Pulmonary artery endothelial cell (primary cell): ENCODE measurements at places on chromosomes 13 and 19. TPM values are rescaled to one million over a fixed set of nuclear protein-coding genes. Genes with fewer than 3 reads are reported as not detected.

DNA sequence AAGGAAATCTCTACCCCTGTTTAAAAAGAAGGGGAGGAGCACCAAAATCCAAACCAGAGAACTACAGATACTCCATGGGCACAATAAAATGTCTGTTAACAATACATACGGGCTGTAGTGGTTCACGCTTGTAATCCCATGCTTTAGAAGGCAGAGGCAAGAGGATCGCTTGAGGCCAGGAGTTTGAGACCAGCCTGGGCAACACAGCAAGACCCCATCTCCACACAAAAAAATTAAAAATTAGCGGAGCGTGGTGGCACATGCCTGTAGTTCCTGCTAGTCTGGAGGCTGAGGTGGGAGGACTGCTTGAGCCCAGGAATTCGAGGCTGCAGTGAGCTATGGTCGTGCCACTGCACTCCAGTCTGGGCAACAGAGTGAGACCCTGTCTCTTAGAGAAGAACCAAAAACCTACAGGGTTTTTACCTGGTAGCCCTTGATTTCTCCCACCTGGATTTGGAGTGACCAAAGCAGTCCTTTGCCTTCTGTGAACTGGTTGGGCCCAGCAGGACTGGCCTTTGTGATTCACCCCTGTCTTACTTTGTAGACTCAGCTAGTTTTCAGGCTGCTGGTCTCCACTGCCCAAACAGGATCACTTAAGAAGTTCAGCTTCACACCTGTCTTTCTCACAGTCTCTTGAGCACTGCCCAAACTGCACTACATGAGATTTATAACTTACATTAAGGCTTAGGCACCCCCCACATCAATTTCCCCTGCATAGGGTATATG lies 38.7 kb upstream of the FLT1 start:
- no peak for DNase-seq

GRCh38 chr19:50329146-50329925 lies at the start of gene KCNC3:
Gene KCNC3, minus strand, starts transcription at chr19:50329377. Its CDS starts 295 bp downstream, at chr19:50329082.
- DNase-seq, result peak; percentile 98

DNA sequence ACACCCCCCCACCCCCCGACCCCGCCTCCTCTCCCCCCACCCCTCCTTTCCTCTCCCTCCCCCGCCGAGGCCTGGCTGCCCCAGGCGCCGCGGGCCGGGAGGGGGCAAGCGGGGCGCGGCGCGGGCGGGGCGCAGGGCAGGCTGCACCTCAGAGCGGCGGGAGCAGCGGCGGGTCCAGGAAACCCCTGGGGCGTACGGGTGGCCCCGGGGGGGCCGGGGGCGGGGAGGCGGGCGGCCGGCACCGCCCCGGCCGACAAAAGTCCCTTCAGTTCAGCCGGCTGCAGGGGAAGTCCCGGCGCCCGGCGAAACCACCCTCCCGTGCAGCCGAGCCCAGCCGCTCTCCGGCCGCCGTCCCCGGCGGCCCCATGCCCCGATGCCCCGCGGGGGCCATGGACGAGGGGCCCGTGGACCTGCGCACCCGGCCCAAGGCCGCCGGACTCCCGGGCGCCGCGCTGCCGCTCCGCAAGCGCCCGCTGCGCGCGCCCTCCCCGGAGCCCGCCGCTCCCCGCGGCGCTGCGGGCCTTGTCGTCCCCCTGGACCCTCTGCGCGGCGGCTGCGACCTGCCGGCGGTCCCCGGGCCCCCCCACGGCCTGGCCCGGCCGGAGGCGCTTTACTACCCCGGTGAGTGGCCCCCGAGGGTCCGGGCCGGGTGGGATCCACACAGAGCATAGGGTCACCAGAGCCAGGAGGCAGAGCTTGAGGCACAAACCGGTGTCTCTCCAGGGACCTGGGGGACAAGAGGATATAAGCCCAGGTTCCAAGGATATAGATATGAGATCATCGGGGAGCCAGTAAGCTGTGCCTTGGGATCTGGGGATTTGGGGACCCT lies at the start of gene BCL3:
BCL3 (plus strand) TSS at position 283 of the 829 bp plus-strand sequence; CDS start at position 366, 83 bp downstream.
- DNase-seq, result no peak

GRCh38 chr13:46173656-46174055 lies 8.3 kb downstream of the LCP1 start:
- DNase-seq, result no peak

- DNase-seq, result no peak
These were observed 2.2 kb downstream of the PDE4C start for GRCh38 chr19:18223860-18224524.

DNA sequence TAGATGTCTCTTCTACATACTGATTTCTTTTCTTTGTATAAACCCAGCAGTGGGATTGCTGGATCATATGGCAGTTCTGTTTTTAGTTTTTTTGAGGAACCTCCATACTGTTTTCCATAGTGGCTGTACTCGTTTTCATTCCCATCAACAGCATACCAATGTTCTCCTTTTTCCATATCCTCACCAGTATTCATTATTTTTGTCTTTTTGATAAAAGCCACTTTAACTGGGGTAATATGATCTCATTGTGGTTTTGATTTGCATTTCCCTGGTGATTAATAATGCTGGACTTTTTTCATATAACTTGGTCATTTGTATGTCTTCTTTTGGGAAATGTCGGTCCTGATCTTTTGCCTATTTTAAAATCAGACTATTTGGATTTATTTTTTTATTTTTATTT lies 108.5 kb downstream of the PAN3 start:
- DNase-seq, result no peak

DNA sequence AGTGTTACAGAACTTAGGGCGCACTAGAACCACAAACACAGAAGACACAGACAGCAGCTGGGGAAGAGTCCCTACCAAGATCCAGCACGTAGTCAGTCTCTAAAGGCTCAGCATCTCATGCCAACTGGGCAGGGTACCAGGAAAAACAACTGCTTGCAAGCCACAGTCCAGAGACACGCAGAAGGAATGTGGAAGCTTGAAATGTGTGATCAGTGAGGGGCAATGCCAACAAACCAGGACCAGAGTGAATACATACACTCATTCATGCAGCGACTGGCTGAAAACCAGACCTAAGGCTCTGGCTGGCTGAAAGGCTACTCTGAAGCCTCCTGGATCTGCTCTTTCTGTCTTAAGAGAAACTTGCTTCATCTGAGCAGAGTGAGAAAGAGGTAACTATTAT lies 1484.8 kb downstream of the EFNB2 start:
- DNase-seq, result no peak

DNA sequence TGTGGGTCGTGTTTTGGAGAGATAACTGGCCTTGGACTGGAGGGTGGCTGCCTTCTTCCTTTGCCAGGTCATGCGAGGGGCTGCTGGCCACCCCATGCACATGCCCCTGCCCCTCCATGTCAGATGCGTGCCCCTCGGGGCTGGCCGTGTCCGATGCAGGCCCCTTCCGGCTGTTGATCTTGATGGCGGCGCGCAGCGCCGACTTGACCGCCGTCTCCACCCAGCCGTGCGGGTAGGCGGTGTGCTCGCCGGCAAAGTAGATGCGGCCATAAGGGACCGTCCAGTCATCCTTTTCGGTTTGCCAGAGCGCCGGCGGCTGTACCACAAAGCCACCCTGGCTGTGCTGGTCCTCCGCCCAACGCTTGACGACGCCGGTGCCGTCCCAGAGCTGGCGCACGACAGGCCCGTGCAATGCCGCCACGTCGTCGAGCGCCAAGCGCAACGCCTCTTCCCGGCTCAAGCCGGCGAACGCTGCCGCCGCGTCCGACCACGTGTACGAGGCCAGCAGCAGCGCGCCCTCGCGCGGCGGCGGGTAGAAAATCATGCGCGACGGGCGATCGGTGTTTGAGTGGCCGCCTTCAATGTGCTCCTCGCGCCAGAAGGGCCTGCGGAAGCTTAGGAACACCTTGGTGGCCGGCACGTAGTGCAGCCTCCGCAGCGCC lies 6.9 kb downstream of the IL4I1 start:
- no peak for DNase-seq

GRCh38 chr19:17243830-17244617 lies 1.7 kb downstream of the NR2F6 start:
- no peak for DNase-seq

Gene ZSCAN22
- 1.8 and 3.2 TPM in 2 replicates for total RNA-seq

Gene SYNGR4
- total RNA-seq, result not detected in 2 replicates

GRCh38 chr19:29379257-29380021 lies 146.4 kb upstream of the VSTM2B start:
- DNase-seq, result no peak

- no peak for DNase-seq
These were observed 13.5 kb downstream of the TFDP1 start for GRCh38 chr13:113598081-113598410.

- DNase-seq, result peak; percentile 36
These were observed 22.2 kb downstream of the SIGLEC5 start for GRCh38 chr19:51607920-51608562.

DNA sequence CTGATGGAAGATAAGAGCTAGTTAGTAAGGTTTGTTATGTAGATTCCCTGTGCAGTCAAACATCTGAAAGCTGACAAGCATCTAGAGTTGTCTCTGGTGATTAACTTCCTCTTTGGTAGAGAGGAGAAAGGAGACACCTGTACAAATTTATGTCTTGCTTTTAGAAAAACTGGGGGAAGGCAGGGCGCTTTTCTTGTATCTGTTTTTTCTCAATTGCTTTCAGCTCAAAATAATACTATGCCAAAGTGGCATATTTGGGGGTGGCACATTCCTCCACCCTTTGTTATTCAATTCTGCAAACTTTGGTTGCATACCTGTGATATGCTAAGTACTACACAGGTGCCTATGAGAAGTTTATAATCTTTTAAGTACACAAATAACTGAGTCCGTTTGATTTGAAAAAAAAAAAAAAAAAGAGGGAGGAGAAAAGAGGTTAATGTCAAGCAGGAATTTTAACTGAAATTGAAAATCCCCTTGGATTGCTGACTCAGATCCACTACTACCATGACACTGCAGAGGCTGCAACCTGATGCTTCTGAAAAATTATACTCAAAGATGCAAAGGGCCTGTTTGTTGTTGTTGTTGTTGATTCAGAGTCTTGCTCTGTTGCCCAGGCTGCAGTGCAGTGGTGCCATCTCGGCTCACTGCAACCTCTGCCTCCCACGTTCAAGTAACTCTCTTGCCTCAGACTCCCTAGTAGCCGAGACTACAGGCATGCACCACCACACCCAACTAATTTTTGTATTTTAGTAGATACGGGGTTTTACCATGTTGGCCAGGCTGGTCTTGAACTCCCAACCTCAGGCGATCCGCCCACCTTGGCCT lies 164.8 kb upstream of the NBEA start:
- no peak for DNase-seq

GRCh38 chr19:29517946-29518345 lies 7.8 kb upstream of the VSTM2B start:
- DNase-seq, result no peak

DNA sequence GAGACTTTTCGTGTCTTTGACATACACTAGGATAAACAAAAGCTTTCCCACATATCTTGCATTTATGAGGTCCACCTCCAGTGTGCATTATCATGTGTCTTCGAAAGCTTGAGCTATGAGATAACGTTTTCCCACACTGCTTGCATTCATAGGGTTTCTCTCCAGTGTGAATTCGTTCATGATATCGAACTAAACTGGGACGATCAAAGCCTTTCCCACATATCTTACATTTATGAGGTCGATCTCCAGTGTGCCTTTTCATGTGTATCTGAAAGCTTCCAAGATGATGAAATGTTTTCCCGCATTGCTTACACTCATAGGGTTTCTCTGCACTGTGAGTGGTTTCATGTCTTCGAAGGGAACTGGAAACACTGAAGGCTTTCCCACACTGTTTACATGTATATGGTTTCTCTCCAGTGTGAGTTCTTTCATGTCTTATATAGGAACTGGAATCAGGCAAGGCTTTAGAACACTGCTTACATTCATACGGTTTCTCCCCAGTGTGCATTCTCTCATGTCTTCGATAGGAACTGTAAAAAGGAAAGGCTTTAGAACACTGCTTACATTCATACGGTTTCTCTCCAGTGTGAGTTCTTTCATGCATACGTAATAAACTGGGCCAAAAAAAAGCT lies 14.5 kb downstream of the ZNF563 start:
- DNase-seq, result no peak

DNA sequence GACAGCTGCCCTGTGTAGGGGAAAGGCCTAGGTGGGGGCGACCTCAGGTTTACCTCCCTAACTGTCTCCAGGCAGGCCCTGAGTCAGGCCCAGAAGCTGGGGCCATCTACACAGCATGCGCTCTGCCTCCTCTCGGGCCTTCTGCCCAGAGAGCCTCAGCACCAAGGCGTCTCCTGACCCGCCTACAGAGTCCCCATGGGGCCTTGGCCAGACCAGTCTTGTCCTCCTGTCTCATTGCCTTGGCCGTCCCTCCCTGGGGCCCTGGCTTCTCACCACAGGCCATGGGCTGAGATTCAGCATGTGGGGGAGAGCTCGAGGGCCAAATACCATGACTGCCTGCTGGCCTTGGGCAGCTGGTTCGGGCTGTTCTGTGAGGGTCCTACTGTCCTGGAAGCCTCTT lies 59.0 kb downstream of the SMARCA4 start:
- no peak for DNase-seq

Gene MYO1F
- total RNA-seq, result 0.13 and 0.25 TPM in 2 replicates

- no peak for DNase-seq
These were observed 35.4 kb downstream of the PCCA start for GRCh38 chr13:100124265-100124664.

DNA sequence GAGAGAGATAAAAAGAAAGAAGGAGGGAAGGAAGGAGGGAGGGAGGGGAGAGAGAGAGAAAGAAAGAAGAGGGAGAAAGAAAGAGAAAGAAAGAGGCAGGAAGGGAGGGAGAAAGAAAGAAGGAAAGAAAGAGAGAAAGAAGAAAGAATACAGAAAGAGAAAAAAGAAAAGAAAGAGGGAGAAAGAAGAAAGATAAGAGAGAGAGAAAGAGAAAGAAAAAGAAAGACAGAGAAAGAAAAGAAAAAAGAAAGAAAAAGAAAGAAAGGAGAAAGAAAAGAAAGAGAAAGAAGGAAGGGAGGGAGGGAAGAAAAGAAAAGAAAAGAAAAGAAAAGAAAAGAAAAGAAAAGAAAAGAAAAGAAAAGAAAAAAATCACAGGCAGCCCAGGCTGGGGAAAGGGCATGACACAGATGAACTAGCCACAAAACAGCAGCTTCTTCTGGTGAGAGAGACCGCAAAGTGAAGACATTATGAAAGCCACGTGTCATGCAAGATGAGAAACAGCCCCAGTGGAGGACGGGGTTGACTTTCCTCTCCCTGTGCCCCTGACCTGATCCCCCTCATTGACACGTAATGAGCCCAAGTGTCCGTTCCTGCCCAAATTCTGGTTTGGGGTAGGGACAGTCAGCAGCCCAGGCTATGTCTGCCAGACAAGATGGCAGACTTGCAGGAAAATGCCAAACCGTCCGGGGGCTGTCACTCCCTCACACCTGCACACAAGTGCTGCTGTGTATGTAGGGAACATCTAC lies 102.1 kb downstream of the INSR start:
- DNase-seq, result no peak
